Naive thymus-derived CD4-positive, alpha-beta T cell (primary cell): ENCODE measurements at places on chromosomes 5 and 9. TPM values are rescaled to one million over a fixed set of nuclear protein-coding genes. Genes with fewer than 3 reads are reported as not detected.

- DNase-seq = peak; percentile 29
These were observed 11.9 kb downstream of the CAPSL start for GRCh38 chr5:35926389-35927051.

Gene ACOT12
- total RNA-seq = 1.1 TPM

- DNase-seq = no peak
These were observed 199.3 kb upstream of the CDH6 start for GRCh38 chr5:30994176-30994575.

Gene PPP1R26
- 0.66 TPM for total RNA-seq

- DNase-seq = no peak
These were observed 213.2 kb downstream of the GABBR2 start for GRCh38 chr9:98495530-98495929.

DNA sequence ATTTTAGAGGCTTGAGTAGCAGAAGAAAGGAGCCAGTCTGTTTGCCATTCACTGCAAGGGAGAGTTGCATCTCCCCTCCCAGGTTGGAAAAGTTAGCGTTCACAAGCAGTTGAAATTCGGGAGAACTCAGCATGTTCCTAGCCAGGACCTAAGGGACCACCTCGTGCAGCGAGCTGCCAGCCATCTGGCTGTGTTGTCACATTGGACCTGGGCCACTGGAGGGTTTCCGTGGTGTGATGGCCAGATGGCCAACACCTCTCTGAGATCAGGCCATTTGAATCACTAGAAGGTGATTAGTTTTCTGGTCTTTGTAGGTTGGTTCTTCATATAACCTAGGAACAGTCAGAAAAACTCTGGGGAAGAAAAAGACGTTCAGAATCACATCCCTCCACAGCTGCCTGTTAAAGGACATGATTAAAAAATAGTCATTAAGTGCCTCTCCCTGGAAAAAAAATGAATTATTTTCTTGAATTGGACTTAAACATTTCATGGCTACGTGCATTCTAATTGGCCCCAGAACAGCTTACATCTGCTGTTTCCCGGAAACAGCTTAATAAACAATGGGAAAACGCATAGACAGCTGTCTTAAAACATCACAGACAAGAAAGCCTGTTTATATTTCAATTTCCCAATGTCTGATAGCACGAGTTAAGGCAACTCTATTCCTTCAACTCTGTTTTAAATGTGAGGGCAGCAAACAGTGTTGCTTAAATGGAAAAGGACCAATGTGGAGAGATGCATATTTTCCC lies 303.9 kb downstream of the TENT4A start:
- DNase-seq = no peak

GRCh38 chr5:158434749-158435148 lies 575.8 kb upstream of the CLINT1 start:
- DNase-seq = no peak

- DNase-seq = no peak
These were observed 82.1 kb downstream of the DPYSL3 start for GRCh38 chr5:147427521-147428401.

Gene CATSPER3
- total RNA-seq = 0.79 and 1.5 TPM in 2 replicates

Gene SPINK7
- total RNA-seq = not detected

GRCh38 chr9:68705531-68706362 lies 707 bp downstream of the PIP5K1B start:
- DNase-seq = no peak

Gene GARIN3
- not detected for total RNA-seq

DNA sequence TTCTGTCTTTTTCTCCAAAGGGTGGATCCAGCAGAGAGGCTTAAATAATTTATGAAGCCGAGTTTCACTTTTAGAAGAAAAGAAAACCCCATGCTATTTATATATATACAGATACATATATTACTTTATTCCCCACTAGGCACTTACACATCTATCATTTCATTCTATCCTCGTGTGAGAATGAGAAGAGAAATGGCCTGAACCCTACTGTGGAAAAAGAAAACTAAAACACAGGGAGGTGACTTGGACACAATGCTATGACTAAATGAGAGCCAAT lies 195.2 kb downstream of the NR3C1 start:
- DNase-seq = no peak

DNA sequence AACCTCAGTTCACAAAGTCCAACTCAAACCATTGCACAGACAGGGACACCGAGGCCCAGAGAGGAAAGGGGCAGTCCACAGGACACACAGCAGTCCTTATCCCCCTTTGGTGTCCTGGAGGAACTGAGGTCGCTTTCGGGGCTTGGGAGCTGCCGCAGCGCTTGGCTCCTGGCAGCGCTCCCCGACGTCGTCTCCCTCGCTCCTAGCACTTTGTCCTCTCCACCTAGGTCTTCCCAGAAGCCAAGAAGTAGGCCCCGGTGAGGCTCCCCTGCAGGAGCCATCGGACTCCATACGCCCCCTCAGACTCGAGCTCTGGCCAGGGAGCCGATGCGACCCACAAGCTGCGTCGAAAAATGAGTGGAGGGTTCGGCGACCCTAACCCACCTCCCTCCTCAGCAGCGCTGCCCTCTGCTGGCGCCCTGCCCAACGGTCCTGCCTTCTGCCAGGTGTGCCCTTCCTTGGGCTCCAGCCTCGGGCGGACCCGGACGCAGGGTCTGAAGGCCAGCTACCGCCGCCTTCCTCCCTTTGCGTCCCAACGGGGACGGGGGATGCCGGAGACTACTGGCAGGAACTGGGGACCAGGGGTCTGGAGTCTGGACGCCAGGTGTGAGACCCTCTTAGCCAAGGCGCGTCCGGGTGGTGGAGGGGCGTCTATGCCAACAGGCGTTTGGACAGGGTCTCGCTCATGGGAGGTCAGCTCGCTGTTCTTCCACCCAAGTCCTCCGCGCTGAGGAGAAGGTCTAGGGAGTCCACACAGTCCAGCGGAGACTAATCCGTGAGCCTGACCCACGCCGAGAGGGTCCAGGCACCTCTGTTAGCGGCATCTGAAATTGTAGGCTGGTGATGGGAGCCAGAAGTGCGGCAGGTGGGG lies 2.1 kb upstream of the PRDM12 start:
- DNase-seq = no peak

- no peak for DNase-seq
These were observed 139.3 kb upstream of the IER5L start for GRCh38 chr9:129317179-129318011.

DNA sequence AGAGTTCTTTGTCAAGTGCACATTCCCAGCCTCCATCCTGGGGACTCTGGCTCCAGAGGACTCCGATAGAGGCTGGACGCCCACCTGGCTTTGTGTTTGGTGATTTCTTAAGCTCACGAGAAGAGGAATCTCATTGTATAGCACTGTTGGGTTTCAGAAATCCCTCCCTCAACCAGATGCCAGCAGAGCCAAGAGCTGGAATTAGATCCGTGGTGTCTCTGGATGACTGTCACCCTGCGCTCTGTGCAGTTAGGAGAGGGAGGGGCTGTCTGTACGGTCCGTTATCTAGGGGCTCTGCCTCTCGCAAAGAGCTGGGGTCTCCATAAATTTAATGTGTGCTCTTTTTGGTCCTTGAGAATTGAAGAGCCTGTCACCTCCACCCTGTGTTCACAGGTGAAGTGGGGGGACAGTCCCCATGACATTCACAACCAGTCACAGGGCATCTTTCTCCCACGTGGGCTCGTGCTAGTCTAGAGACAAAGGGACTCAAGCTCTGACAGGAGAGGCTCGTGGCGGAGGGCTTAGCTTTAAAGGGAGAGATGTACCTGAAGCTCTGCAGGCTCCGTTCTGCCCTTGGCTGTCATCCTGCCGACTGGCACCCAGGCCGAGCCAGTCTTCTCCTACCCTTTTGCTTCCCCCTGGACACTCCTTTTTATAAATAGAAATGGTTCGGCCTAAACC lies 41.4 kb downstream of the FAM78A start:
- no peak for DNase-seq

Gene TNIP1
- 125 TPM for total RNA-seq

GRCh38 chr5:145341842-145342241 lies 493.3 kb downstream of the PRELID2 start:
- no peak for DNase-seq

Gene NIM1K
- 0.68 TPM for total RNA-seq

DNA sequence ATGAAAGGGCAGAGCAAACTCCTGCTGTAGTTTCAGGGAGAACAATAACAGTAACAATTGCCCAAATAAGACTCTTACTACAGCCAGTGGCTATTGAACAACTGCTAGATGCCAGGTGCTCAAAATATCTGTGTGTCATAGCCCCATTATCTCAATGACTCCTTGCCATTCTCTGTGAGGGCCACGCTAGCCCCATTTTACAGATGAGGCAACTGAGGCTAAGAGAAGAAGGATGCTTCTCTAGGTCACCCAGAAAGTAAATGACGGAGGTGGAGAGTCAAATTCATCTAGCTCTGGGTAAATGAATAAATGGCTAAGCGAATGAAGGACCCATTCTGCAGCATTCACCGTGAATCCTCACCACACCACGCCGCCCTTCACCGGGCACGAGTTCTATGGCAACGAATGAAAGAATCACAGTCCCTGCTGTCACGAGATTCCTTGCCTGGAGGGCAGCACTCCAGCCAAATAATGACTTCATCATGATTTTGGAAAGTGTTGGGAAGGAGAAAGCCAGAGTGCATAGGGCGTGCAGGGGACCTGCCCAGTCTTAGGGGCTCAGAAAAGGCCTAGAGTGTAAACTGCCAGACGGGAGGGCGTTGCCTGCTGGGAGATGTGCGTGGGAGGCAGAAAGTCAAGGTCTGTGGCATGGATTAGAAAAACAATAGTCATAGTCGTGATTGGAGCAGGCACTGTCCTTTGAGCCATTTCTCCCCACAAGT lies 147.2 kb downstream of the C9orf50 start:
- DNase-seq = no peak

DNA sequence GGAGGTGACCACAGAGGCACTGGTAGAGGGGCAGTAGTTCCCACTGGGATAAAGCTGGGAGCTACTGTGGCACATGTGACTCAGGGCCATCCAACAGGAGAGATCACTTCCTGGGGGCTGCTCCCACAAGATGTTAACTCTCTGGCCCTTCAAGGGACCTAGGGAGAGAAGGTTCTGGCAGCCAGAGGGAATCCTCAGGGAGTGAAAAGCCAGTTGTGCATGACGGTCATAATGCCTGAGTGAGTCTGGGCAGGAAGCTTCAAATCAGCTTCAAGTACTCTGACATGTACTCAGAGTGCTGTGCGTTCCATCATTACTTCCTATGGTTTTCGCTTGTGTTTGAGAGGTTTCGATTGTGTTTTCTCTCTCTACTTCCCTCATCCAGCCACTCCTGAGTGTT lies 388.5 kb downstream of the GABRG2 start:
- DNase-seq = no peak

Gene ADAMTS2
- not detected for total RNA-seq

DNA sequence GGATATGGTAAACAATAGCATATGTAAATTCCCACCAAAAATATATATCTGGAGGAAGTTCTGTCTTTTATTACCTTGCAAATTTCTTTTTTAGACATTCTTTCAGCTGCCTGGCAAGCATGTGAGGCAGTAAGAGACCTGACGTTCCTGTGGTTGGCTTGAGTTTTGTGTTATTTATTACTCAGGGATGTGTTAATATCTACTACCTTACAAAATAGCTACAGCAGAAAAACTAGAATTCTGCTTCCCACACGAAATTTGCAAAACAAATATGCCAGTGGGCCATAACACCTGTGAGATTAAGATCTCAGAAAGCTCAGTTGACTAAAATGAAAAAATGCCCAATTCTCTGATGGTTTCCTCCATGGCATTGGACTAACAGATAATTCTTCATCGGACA lies 274.2 kb downstream of the TMEM167A start:
- no peak for DNase-seq

DNA sequence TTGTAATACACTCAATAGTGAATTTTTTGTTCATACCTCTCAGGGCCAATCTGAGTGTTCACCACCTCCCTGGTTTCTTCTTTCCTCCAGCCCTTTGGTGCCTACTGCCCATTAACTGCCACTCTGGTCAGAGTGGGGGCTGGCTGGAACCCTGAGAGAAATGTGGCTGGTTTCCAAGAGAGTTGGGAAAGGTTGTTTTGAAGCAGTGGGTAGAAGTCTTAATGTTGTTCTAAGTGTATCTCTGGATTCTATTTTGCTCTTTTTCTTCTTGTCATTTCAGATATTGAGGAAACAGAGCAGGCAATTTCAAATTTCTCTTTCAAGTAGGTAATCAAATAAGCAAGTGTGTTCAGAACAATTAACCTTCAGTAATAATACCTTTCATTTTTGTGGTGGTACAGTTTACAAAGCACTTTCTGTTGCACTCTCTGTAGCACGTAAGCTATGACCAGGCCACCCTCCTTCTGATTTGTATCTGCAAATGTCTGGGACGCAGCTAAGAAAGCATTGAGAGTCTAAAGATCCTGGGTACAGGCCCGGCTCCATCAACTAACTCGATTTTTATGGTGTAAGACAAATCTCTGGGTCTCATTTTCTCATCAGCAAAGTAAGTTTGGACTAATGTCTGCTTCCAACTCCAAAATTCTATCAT lies 8.4 kb downstream of the SLC1A3 start:
- no peak for DNase-seq
